ENCODE measurements at places on chromosomes 11 and 22. TPM values are rescaled to one million over a fixed set of nuclear protein-coding genes. Genes with fewer than 3 reads are reported as not detected.

CALCA gene
- not detected for polyA plus RNA-seq

PRAME gene
- polyA plus RNA-seq = not detected

GRCh38 chr11:67347964-67348749 lies 5.2 kb downstream of the POLD4 start:
- peak; percentile 56 for DNase-seq

UBQLNL gene
- polyA plus RNA-seq = not detected

GRCh38 chr11:120337355-120338106 lies 1.3 kb downstream of the ARHGEF12 start:
- DNase-seq = peak; percentile 43

ELF5 gene
- polyA plus RNA-seq = not detected

- DNase-seq = no peak
These were observed 26.4 kb upstream of the UCP3 start for GRCh38 chr11:74035264-74035663.

DNA sequence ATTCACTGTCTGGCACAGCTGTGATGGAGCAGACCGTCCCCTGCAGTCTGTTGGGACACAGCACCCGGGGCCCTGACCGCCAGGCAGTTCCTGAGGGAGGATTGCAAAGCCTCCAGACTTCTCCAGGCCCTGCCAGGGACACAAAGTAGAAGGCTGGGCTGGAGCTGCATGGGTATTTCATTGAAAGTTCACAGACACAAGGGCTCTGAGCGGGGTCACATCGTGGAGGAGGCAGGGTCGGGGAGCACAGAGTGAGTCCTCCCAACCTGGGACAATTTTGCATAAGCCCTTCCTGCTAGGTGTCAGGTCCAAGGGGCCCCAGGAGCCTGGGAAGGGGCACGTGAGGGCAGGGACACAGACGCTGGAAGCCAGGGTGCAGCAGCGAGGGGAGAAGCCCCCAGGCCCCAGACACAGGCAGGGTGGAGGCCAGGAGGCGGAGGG lies 15.7 kb downstream of the IFITM10 start:
- no peak for DNase-seq

DNA sequence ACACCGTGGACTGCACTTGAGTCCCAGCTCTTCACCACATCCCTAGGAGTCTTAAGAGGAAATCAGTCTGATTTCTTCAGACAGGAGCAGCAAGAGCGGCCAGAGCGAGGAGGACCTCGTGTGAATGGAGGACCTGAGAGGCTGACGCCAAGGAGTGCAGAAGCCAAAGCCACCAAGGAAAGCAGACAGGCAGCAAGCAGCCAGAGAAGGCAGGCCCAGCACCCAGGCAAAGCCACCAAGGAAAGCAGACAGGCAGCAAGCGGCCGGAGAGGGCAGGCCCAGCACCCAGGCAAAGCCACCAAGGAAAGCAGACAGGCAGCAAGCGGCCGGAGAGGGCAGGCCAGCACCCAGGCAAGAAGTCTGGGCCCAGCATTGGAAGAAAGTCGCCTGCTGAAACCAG lies 11.8 kb downstream of the CYB561A3 start:
- no peak for DNase-seq

DNA sequence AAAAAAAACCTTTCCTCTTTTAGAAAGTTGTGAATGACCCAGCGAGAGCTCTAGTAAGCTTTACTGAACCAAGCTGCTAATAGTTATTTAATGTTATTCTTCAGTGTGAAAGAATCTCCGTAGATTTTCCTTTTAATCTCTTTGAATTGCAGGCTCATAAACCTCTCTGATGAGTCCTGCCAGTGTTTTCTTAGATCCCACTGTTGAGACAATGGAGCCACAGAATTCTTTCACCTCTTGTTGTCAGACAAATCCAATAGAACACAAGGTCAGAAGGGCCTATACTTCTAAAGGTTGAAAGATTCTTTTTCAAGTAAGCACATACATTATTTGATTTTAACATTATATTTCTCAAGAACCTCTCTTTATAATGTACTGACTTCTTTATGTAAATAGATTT lies 52.2 kb downstream of the DNAJC24 start:
- DNase-seq = no peak

- no peak for DNase-seq
These were observed 5.0 kb downstream of the UQCR10 start for GRCh38 chr22:29772170-29772641.

PANX3 gene
- not detected for polyA plus RNA-seq

- DNase-seq = no peak
These were observed 149.6 kb downstream of the METTL15 start for GRCh38 chr11:28257761-28258160.

DNA sequence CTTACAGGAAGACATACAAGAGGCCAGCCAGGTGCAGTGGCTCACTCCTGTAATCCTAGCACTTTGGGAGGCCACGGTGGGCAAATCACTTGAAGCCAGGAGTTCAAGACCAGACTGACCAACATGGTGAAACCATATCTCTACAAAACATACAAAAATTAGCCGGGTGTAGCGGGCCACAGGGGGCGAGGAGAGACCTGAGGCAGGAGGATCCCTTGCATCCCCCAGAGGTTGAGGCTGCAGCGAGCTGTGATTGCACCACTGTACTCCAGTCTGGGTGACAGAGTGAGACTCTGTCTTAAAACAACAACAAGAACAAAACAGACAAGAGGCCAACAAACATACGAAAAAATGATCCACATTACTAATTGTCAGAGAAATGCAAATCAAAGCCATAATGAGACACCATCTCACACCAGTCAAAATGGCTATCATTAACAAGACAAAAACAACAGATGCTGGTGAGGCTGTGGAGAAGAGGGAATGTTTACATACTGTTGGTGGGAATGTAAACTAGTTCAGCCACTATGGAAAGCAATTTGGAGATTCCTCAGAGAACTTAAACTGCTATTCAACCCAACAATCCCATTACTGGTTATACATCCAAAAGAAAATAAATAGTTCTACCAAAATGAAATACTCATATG lies 498.8 kb upstream of the ARHGAP42 start:
- no peak for DNase-seq

GAS2 gene
- polyA plus RNA-seq = 2.4 TPM

DNA sequence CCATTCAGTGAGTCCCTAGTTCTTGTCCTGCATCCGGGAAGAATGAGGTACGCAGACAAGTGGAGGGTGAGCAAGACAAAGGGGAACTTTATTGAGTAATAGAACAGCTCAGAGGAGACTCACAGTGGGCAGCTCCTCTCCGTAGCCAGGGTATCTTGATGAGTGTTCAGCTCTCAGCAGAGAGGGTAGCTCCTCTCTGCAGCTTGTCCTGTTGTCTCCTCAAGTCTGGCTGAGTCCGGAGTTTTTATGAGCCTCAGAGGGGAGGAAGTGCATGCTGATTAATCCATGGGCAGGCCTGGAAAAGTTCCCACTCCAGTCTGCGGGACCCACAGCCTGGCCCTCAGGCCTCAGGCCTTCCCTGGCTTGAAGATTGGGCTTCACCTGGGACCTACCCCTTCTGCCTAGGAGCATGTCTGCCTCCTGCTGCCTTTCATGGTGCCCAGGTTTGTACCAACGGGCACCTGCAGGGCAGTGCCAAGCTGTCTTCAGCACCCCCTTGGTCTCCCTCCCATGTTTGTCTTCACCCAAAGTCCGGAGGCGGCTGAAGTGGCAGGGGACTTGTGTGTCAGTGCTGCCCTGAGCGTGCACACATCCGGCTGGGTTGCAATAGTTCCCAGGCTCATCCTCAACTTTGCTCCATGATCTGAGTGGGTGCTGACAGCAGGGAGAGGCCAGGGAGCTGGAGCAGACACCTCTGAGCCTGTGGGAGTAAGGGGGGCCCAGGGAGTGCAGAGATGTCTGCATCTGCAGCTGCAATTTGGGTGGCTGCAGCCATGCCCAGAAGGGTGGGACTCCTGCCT lies 134.2 kb downstream of the LDLRAD3 start:
- no peak for DNase-seq

OR5B21 gene
- not detected for polyA plus RNA-seq

DNA sequence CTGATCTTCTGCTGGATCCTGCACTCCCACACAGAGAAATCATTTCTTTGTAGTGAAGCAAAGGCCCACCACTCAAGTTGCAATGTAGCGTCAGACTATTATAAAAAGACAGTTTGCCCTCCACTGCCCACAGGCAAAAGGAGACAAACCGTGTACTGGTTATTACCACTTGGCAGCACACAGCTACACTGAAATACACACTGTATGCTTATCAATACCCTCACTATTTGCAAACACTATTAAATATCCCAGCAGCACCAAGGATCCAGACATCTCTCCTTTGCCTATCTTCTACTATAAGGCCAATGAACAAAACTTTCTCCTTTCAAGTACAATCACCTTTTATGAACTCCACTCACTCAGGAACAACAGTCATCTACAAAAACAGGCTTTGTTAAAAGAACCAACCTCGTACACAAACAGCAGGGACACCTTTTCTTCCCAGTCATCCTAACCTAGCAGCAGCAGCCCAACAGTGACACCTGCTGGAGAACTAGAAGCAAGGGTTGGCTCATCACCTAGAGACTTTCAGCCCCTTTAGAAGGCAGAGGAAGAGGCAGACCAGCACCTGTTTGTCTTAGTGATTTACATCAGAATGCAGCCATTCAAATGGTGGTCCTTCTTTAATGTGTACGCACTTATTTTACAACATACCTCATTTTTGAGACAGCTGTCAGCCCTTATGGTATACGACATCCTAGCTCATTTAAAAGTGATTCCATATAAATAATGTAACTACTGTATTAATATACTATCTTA lies 56.1 kb downstream of the AMBRA1 start:
- DNase-seq = peak; percentile 85

- no peak for DNase-seq
These were observed 59.5 kb upstream of the SCUBE2 start for GRCh38 chr11:9150926-9151325.

- DNase-seq = no peak
These were observed 17.3 kb downstream of the GALNT18 start for GRCh38 chr11:11604370-11604990.

- DNase-seq = peak; percentile 9
These were observed 47.1 kb downstream of the LARGE1 start for GRCh38 chr22:33873186-33873585.

- DNase-seq = no peak
These were observed 16.3 kb downstream of the DGKZ start for GRCh38 chr11:46363455-46364005.

OR4C3 gene
- not detected for polyA plus RNA-seq

DNA sequence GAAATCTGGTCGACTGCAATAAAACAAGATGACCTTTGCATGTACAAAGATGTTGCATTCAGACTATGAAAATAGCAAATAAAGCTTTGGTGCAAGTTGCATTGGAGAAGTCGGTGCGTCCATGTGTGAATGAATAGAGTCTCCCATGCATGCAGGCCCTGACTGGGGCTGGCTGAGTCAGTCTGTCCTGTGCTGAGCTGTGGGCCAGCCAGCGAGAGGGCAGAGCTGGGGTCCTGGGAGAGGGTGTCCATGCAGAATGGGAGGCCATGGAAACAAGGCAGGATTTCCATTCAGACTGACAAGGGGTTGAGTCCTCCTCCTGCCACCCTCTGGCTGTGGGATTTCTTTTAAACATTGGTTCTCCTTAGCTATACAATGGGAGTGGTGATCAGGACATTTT lies 2.3 kb upstream of the CRYBB3 start:
- no peak for DNase-seq

MIAT gene
- polyA plus RNA-seq = 0.27 TPM

DNA sequence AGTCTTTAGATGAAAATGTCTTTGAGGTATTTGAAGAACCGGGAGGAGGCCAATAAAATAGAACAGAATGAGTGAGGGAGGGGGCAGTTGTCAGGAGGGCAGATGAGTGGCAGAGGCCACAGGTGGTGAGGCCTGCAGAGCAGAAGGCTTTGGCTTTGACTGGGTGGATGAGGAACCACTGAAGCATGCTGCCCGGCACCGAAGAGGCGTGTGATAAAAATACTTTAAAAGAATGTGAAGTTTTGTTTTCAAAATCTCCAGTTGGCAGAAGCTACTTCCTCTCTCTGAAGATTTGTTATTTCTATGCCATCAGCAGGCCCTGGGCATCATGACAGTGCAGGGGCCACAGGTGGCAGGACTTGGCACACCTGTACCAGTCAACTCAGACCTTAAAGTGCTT lies 6.3 kb downstream of the MS4A12 start:
- DNase-seq = no peak

DNA sequence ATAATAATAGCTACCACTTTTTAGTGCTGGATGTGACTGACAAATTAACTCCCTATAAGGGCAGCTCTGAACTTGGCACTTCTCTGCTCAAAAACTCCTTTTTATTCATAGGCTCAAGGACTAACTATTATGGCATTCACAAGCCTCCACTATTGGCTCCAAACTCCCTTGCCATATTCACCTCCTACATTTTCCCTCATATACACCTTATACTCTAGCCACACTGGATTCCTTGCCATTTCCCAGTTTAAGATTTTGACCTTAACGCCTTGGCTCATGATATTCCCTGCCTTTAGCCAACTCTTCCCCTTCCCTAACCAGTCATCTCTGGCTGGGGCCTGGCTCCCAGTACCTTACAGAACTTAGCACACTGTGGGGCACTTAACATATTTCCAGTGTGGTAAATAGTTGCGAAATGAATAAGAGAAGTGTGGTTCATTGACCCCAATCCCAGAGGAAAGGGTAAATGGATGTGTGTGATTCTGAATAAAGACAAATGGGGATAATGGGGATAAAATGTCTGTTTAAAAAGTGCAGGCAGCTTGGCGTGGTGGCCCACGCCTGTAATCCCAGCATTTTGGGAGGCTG lies 40.0 kb upstream of the SORL1 start:
- DNase-seq = peak; percentile 54

GRCh38 chr11:86671531-86672006 lies 847 bp downstream of the ME3 start:
- DNase-seq = no peak

DNA sequence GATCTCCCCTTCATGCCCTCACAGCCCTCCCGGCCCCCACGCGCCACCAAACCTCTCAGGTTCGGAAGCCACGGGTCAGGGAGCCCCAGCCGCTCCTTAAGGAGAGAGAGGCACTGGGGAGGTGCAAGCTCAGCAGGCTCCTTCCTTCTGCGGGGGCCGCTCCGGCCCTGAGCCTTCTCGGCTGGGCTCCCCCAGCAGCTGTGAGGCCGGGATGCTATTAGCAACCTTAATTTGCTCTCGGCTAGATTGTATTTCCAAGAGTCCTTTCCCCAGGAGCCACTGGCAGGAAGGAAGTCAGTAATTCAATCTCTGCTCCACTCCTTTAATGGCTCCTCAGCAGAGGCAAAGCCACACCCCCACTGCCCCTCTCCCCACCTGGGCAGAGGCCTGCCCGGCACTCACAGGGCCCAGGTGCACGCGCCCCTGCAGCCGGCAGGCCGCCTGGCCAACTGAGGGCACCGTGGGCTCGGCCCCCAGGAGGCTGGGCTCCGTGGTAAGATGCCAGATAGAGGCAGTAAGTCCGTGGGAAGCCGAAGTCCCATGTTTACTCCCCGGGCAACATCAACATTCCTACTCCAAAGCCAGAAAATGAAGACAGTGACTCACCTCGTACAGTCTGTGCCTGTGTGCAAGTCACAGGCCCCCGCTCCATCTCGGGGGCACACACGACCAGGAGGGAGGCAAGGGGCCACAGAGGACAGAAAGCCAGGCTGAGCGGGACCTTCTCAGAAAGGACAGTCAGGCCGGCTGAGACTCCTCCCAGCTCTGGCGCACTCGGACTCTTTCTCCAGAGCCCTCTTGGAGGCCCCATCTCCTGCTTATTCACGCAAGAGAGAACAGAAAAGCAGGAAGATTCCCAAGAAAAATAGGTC lies 5.2 kb downstream of the IGSF9B start:
- no peak for DNase-seq

- peak; percentile 12 for DNase-seq
These were observed at the start of gene KCNA4 for GRCh38 chr11:30016588-30017363. Gene KCNA4, minus strand, starts transcription at chr11:30017030. Its CDS starts 4,352 bp downstream, at chr11:30012678.

DDX10 gene
- polyA plus RNA-seq = 8.5 TPM

APBB1 gene
- polyA plus RNA-seq = 14.1 TPM

GRAMD1B gene
- 57.3 TPM for polyA plus RNA-seq

Data from small intestine (tissue), 16 donors.